Activated T-helper 17 cell treated with anti-CD3 and anti-CD28 coated beads, Interleukin-2, amount 50 U/mL, for 72 hours (primary cell): ENCODE measurements at places on chromosomes 16 and 17.

DNA sequence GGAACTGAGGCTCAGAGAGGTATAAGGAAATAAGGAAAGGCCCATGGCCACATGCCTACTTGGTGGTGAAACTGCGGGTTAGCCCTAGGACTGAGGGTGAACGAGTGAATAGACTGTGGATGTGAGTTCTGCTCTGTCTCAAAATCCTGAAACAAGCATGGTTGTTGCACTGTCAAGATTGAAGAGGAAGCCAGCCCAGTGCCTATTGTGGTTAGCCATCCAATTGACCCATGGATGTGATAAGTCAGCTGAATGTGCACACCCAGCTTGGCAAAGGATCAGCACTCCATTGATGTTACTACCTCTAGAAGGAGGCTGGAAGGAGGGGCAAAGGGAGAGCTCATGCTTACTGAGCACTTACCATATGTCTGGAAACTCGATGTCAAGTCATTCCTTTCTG is 4.5 kb downstream of the TMEM114 start:
- peaks cover 42% of the 10 kb centered on the region for H3K27me3 ChIP-seq
- no peaks in the 10 kb centered on the region for H3K4me1 ChIP-seq
- ATAC-seq, result no peak
- no peak overlapping the region for H3K27ac ChIP-seq

GRCh38 chr17:67562005-67562404 is 155.7 kb upstream of the NOL11 start:
- no peaks in the 10 kb centered on the region for H3K27me3 ChIP-seq
- H3K36me3 ChIP-seq, result peaks cover 23% of the 10 kb centered on the region

- no peak for ATAC-seq
- H3K27me3 ChIP-seq, result no peaks in the 10 kb centered on the region
- no peak overlapping the region for H3K27ac ChIP-seq
- no peak overlapping the region for H3K4me3 ChIP-seq
- no peaks in the 10 kb centered on the region for H3K36me3 ChIP-seq
- H3K4me1 ChIP-seq, result no peaks in the 10 kb centered on the region
Measured at GRCh38 chr16:72978212-72978611, 69.7 kb downstream of the ZFHX3 start.

GRCh38 chr17:17141279-17141678 is 64.9 kb downstream of the PLD6 start:
- H3K4me3 ChIP-seq, result no peak overlapping the region
- ATAC-seq, result no peak
- H3K27me3 ChIP-seq, result no peaks in the 10 kb centered on the region
- H3K4me1 ChIP-seq, result peaks cover 12% of the 10 kb centered on the region
- H3K36me3 ChIP-seq, result peaks cover 67% of the 10 kb centered on the region
